ENCODE measurements at places on chromosomes 13 and 19. TPM values are rescaled to one million over a fixed set of nuclear protein-coding genes. Genes with fewer than 3 reads are reported as not detected.

DNA sequence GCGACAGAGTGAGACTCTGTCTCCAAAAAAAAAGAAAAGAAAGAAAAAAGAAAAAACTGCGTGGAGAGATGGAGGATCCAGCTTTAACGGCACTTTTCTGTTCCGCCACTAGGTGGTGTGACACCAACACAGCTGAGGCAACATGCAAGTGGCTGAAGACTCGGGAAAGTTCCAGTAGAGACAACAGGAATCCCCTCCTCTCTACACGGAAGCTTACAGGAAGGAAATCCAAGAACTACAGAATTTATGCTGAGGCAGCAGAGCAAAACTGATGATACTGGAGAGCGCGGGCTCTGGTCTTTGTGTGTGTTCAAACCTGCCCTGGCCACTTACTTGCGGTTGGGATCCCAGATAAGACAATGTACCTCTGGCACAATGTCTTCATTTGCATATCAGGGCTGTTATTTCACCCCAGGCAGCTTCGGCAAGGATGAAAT is 9.9 kb downstream of the RANBP3 start:
- DNase-seq, result peak; percentile 47
- peaks cover 33% of the 10 kb centered on the region for H3K36me3 ChIP-seq
- H3K4me3 ChIP-seq, result no peak overlapping the region
- H3K4me1 ChIP-seq, result peaks cover 47% of the 10 kb centered on the region
- H3K27ac ChIP-seq, result peak overlapping the region; percentile 89
- H3K27me3 ChIP-seq, result no peaks in the 10 kb centered on the region

DNA sequence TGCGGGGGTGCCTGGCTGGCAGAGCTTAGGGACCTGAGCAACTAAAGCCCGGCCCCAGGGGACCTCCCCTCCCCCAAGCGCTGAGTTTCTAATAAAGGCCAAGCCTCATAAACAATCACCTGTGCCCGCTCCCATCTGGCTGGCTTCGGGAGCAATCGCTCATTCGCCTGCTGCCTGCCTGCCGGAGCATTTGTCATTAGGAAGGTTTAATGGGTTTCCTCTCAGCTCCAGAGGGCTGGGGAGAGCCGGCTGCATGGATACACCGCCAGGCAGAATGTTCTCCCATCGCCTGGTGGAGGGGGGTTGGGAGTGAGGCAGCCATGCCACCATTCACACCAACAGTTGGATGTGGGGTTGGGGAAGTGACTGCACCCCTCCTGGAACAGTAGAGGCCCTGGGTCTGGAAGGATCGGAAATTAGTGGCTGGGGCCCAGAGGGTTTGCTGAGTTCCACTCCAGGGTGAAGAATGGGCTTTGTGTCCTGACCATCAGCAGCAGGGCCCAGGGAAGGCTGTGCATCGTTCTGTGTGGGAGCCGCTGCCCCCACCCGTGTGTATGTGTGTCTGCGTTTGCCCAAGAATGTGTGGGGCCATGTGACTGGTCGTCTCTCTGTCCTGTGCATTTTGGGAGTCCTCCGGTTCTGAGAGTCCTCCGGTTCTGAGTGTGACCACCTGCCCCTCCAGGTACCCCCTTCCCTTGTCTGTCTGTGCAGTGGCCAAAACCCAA is 15.3 kb downstream of the PIN1 start:
- H3K36me3 ChIP-seq, result peaks cover 20% of the 10 kb centered on the region
- no peak overlapping the region for H3K4me3 ChIP-seq
- H3K27ac ChIP-seq, result no peak overlapping the region

GRCh38 chr19:30604657-30605056 is 232.5 kb downstream of the ZNF536 start:
- H3K36me3 ChIP-seq, result no peaks in the 10 kb centered on the region
- no peak overlapping the region for H3K4me3 ChIP-seq
- no peaks in the 10 kb centered on the region for H3K27me3 ChIP-seq

DNA sequence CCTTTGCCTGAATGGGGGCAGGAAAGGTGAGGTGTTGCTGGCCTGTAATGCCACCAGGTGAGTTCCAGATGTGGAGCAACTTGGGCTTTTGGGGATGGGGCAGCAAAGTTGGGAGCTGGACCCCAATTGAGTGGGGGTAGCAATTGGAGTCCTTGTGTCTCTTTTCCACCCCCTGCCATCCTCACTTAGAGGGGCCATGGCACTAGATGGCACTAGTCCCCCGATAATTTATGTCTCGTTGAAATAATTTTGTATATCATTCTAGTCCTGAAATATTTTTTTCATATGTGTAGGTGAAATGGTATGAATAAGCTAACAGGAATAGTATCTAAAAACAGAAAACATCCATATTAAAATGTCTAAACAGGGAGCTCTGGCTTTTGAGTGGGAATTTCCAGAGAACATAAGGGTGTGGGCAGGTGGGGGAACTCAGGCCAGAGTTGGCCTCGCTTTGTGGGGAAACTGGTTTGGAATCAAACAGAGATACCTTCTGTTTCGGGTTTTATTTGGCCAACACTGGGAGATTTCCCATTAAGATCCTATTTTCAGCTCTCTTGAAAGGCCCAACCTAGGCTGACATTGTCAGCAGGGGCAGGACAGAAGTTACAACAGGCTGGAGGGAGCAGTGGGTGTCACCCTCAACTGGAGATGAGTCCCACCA is 3.4 kb downstream of the ZNF576 start:
- DNase-seq, result no peak
- H3K36me3 ChIP-seq, result peaks cover 37% of the 10 kb centered on the region
- H3K4me1 ChIP-seq, result peaks cover 18% of the 10 kb centered on the region
- no peak overlapping the region for H3K27ac ChIP-seq
- H3K4me3 ChIP-seq, result no peak overlapping the region

The TMC4 gene
- 0.16 TPM for total RNA-seq

- no peaks in the 10 kb centered on the region for H3K27me3 ChIP-seq
- peak overlapping the region; percentile 76 for H3K4me3 ChIP-seq
- H3K4me1 ChIP-seq, result peaks cover 29% of the 10 kb centered on the region
Observed at GRCh38 chr19:6667114-6667627, 2.8 kb downstream of the TNFSF14 start.

DNA sequence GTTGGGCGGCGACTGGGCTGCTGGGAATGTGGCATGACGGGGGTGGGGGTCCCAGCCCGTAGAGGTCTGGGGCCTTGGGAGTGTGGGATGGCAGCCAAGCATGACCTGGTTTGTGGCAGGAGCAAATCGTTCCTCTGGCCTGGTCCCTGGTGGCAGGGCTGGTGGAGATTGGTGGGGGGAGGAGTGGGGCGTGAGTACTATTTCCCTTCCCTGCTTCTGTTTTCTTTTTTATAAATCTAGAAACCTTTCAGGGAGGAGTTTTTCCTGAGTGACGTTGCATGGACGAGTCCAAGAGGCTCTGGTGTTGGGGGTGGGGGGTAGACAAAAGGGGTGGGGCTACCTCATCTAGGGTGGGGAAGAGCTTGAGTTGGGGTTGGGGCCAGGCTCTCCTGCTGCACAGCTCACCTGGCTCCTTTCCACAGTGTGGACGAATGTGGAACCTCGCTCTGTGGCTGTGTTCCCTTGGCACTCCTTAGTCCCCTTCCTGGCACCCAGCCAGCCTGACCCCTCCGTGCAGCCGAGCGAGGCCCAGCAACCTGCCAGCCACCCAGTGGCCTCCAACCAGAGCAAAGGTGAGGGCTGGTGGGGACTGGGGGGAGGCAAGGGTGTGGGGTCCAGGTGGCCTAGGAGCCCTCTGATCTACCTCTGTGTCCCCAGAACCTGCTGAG is 15.4 kb upstream of the PRR19 start:
- no peak for DNase-seq
- no peak overlapping the region for H3K4me3 ChIP-seq
- H3K27me3 ChIP-seq, result no peaks in the 10 kb centered on the region
- peaks cover 26% of the 10 kb centered on the region for H3K4me1 ChIP-seq
- no peak overlapping the region for H3K27ac ChIP-seq

DNA sequence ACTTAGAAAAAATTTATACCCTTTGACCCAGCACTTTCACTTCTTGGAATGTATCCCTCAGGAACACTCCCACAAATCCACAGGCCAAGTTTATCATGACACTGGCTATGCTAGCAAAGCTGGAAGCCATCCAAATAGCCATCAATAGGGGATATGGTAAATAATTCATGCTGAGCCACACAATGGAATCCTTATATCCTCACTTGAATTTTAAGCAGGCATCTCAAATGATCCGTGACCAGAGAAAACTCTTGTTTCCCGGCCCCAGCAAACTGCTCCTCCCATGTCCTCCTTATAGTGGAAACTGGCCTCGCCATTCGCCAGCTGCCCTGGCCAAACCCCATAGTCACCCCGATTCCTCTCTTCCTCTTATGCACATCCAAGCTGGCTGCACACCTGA is 37.6 kb downstream of the GRIK5 start:
- H3K27ac ChIP-seq, result no peak overlapping the region
- no peaks in the 10 kb centered on the region for H3K36me3 ChIP-seq
- H3K4me1 ChIP-seq, result peaks cover 3% of the 10 kb centered on the region
- H3K4me3 ChIP-seq, result no peak overlapping the region

- H3K36me3 ChIP-seq, result no peaks in the 10 kb centered on the region
- peaks cover 6% of the 10 kb centered on the region for H3K4me1 ChIP-seq
- no peak overlapping the region for H3K27ac ChIP-seq
- no peak for DNase-seq
- no peak overlapping the region for H3K4me3 ChIP-seq
- no peaks in the 10 kb centered on the region for H3K27me3 ChIP-seq
Observed at GRCh38 chr13:26017196-26017921, 34.5 kb downstream of the SHISA2 start.

The ZNF17 gene
- 7.7 TPM for total RNA-seq

The TNFSF9 gene
- total RNA-seq, result 7.4 TPM

DNA sequence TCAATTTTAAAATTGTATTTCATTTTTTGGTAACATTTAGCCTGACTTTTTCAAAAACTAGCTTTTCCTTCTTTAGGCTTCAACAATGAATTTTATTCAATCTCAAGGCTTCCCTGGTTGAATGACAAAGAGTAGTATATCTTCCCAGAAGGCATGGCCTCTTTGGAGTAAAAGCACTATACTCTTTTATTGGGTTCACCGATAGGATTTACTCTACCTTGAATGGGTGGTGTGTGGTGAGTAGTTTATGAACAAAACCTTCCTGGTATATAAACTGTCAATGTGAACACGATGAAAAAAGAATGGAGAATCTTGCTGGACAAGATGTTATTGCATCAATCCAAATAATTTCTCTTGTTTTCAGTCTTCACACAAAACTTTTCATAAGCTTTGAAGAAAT is 167.7 kb downstream of the DACH1 start:
- no peaks in the 10 kb centered on the region for H3K36me3 ChIP-seq
- no peaks in the 10 kb centered on the region for H3K4me1 ChIP-seq
- DNase-seq, result no peak
- H3K27ac ChIP-seq, result no peak overlapping the region
- H3K4me3 ChIP-seq, result no peak overlapping the region

GRCh38 chr13:102933122-102933521 is 87.3 kb downstream of the ERCC5 start:
- no peaks in the 10 kb centered on the region for H3K27me3 ChIP-seq
- no peak overlapping the region for H3K4me3 ChIP-seq
- no peaks in the 10 kb centered on the region for H3K36me3 ChIP-seq

- H3K4me1 ChIP-seq, result no peaks in the 10 kb centered on the region
- H3K36me3 ChIP-seq, result no peaks in the 10 kb centered on the region
- no peak for DNase-seq
- H3K27me3 ChIP-seq, result no peaks in the 10 kb centered on the region
Observed at GRCh38 chr13:81223778-81224177, 882.9 kb upstream of the SPRY2 start.

GRCh38 chr19:5481957-5482356 is 26.7 kb downstream of the ZNRF4 start:
- H3K36me3 ChIP-seq, result no peaks in the 10 kb centered on the region
- H3K27ac ChIP-seq, result no peak overlapping the region

The ZNF154 gene
- total RNA-seq, result 4.0 TPM

- no peaks in the 10 kb centered on the region for H3K4me1 ChIP-seq
- no peak overlapping the region for H3K4me3 ChIP-seq
- no peaks in the 10 kb centered on the region for H3K27me3 ChIP-seq
Observed at GRCh38 chr13:87207280-87208003, 463.7 kb upstream of the SLITRK5 start.

DNA sequence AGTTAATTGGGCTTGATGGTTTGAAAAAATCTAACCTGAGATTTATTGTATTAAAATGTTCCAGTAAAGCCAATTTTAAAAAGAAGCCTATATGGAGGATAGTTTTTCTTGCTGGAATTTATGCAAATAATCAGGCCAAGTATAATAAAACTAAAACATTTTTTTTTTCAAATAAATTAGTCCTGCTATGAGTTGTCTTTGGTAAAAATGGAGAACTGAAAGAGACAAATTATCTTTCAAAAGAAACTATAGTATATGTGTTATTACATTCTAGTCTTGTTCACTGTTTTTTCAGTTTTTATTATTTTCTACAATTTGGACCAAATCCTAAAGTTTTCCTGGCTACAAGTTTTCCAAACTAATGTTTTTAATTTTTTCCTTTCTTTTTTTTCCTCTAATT is 468.9 kb downstream of the UQCRFS1 start:
- H3K4me1 ChIP-seq, result no peaks in the 10 kb centered on the region
- no peaks in the 10 kb centered on the region for H3K36me3 ChIP-seq
- no peaks in the 10 kb centered on the region for H3K27me3 ChIP-seq
- no peak for DNase-seq
